Skin of body (tissue), 3 donors: ENCODE measurements at places on chromosomes 4 and X.

DNA sequence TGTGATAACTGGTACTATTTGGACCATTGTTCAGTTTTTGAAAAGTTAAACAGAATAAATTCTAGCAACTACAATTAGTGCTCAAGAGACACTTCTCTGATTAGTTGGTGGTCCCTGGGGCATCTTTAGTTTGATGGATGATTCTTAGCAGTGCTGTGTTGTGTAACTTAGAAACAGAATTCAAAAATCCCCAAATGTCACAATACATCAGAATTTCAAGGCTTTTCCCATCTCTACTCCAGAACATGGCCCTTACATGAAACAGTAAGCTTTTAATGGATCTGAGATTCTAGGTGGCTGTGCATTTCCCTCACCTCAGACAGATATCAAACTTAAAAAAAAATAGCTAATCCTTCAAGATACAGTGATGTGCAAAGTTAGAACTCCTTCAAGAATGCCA is 104.4 kb upstream of the CXCL13 start:
- DNase-seq, result no peak

DNA sequence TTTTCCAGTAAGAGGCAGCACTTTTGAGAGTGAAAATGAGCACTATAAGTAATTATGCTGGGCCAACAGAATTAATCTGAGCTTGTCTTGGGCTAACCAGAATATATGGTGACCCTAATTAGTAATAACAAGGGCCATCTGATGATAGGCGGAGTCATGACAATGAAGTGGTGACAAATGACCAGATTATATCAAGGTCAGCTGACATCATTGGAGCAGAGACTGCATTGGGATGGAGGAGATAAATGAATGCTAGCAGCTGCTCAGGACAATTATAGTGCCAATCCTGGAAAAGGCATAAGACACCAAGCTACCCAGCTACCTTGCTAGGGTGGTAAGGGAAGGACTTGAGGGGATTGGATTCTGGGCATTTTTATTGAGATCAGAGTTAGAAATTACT is 1548.7 kb downstream of the RPA4 start:
- no peak for DNase-seq

DNA sequence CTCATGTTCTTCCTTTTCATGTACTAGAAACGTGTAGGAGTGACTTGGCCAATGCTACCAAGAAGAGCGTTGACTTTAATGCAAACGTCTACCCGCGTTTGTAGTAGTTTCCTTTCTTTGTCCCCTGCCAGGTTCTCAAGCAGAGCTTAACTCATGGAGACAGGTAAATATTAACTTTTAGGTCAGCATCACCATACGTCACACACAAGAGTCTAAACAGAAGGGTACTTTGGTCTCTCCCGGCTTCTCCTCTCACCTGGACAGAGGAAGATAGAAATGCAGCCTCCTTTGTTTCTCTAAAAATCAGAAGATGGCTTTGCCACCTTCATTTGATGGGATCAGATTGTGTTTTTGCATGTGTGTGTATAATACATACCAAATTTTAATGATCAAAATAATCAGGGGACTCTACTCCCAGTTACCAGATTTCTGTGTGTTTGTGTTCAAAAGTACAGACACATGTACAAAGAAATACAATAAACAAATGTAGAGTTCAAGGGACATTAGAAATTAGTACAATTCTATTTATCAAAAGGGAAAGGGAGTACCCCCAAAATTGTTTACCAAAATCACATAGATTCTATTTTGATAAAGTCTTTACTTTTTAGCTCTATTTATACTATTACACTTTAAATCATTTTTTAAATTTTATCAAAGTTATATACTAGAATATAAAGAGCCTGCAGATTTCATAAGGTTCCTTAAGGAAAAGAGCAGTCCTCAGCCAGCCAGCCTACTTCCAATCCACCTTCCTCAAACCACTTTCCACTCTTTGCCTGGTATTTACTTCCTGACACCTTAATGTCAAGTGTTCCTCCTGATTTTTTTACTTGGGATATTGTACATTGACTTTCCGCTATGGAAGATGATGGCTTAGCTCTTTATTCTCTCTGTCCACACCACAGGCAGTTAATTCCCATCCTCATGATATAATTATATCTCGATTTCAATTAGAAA is 195.5 kb downstream of the RELL1 start:
- DNase-seq, result no peak

DNA sequence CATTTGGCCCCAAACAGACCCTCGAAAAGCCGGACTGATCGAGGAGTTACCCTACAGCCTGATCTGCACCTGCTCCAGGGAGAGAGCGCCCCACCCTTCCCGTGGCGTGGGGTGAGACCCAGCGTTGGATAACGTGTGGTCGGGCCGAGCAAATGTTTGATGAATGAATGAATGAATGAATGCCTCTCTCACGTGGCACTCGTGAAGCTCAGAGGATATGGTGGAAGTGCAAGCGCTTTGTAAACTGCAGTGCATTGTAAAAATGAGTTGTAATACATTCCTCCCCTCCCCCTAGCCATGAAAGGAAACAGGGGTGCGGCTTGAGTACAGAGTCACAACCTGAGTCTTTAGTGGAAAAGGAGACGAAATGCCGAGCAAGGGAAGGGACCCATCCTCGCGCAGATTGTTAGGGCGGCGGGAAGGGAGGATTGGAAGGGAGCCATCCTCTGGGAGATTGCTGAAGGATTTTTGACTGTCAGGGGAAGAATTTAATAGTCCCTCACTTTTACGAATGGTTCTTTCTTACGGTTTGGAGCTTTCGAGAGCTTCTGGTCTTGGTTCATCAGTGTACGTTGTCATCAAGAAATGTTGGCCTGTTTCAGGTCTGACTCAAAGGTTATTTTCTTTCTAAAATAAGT is 772 bp upstream of the FBXW7 start:
- DNase-seq, result peak; percentile 43

- peak; percentile 1 for DNase-seq
Measured at GRCh38 chrX:132837967-132838366, 120.5 kb downstream of the HS6ST2 start.

DNA sequence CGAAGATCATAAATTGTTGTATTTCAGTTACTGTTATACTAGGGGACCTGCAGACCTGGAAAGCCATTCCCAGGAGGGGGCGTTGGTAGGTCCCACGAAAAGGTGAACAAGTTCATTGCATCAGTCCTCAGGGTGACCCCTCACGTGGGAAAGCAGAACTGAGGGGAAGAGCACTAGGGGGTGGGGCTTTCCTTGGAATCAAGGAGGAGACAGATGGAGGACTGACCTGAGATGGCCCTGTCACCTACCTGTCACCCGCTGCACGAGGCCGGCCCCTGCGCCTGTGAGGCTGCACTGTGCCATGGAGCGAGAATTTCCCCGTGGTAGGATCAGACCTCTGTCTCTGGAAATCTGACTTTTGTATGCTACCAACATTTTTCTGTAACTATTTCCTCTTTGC is 41.8 kb upstream of the CLDN24 start:
- DNase-seq, result no peak

DNA sequence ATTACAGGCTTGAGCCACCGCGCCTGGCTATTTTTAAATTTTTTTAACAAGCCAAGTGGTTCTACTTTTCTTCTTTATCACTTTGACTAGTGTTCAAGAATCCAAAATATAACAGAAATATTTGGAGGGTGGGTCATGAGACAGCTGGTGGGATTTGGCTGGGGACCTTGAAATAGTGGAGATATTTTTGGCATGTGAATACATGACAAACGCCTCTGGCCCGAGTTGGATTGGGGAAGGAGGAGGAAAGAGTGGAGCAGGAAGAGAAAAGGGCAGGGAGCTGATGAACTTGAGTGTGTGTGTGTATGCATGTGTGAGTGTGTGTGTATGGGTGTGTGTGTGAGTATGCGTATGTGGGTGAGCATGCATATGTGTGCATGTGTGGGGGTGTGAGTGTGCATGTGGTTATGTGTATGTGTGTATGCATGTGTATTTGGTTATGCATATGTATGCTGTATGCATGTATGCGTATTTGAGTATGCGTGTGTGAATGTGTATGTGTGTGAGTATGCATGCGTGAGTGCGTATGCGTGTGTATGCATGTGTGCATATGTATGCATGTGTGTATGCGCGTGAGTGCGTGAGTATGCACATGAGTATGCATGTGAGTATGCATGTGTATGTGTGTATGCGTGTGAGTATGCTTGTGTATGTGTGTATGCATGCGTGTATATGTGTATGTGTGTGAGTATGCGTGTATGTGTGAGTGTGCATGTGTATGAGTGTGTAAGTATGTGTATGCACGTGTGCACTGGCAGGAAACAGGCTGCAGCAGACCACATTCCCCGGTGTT is 49.6 kb downstream of the JADE1 start:
- peak; percentile 66 for DNase-seq
